ENCODE measurements at places on chromosomes 4 and X. TPM values are rescaled to one million over a fixed set of nuclear protein-coding genes. Genes with fewer than 3 reads are reported as not detected.

The CSAG3 gene
- not detected for total RNA-seq

The IL9R gene
- total RNA-seq, result not detected

The DRP2 gene
- total RNA-seq, result not detected

The KIAA1210 gene
- not detected for total RNA-seq

The TRMT10A gene
- 3.5 TPM for total RNA-seq

The CEP135 gene
- total RNA-seq, result 2.4 TPM

The TKTL2 gene
- not detected for total RNA-seq

The SPANXC gene
- not detected for total RNA-seq

The UCHL1 gene
- 7.9 TPM for total RNA-seq

The PRR32 gene
- 0.57 TPM for total RNA-seq

The FOXO4 gene
- 52.7 TPM for total RNA-seq

The RAB41 gene
- not detected for total RNA-seq

The ANKRD50 gene
- total RNA-seq, result 6.5 TPM

DNA sequence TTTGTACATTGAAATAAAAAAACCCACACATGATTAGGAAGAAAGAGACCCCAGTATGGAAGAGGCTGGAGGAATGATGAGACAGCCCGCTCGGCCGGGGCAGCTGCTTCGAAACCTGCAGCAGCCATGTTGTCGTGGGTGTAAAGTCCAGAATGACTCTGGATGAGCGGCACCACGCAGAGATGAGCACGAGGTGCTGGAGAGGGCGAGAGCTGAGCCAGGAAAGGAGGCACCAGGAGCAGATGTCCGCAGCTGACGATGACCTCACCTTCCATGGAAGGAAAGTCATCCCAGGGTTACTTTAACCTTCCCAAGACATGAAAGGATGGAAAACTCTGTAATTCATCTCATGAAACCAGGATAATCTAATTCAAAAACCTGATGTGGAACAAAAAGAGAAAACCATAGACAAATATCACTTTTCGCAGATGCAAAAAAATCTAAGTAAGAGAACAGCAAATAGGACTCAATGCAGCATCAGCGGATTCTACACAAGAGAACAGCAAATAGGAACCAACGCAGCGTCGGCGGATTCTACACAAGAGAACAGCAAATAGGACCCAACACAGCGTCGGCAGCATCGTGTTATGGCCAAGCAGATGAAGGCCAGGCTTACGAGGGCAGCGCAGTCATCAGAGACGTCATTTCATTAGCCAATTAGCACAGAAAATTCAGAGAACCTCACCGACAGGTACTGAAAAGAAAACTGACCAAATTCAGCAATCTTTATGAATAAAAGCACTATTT, 25.9 kb upstream of the SPON2 start:
- DNase-seq, result peak; percentile 44

DNA sequence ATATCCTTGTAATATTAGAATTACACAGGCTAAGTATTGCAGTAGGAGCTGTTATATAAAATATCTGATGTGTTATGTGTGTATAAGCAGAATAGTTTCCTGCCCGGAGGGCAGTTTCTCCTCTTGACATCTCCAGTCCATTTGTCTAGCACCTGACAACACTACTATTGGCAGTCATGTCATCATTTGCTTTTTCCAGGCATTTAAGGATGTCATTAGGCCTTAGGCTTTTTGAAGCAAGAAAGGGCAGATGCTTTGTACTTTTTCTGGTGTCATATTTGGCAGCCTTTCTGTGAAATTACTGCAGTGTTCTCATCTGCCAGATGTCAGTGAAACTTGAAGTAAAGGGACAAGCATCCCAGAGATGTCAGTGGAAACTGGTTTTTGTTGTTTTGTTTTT, 2017.6 kb upstream of the IGFBP7 start:
- DNase-seq, result no peak

DNA sequence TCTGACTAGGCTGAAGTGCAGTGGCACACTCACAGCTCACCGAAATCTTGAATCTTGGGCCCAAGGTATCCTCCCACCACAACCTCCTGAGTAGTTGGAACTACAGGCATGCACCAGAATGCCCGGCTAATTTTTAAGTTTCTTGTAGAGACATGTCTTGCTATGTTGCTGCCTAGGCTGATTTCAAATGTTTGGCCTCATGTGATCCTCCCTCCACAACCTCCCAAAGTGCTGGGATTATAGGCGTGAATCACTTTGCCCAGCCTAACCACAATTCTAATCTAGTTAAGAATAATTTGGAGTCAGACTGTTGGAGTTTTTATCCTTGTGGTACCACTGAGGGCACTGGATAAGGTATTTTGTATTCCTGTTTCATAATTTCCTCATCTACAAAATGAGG, 317.5 kb upstream of the AGA start:
- DNase-seq, result no peak

DNA sequence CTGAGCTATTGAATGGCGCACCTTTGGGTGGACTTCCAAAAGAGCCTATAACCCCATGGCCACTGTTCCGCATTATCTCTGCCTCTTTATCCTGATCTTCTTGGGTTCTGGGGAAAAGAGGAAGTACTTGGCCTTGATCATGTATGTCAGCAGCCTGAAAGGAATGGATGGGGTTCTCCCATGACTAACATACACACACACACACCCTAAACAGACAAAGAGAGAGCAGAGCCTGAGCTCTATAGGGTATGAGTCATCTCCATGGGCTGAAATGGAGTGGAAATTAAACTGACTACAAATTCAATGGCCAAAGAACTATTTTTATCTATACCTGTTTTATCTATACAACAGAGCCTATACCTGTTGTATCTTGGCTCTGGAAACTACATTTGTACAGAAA, 141.5 kb upstream of the MTMR8 start:
- DNase-seq, result no peak

- DNase-seq, result no peak
Observed at GRCh38 chr4:95833711-95834194, 6.1 kb upstream of the PDHA2 start.

DNA sequence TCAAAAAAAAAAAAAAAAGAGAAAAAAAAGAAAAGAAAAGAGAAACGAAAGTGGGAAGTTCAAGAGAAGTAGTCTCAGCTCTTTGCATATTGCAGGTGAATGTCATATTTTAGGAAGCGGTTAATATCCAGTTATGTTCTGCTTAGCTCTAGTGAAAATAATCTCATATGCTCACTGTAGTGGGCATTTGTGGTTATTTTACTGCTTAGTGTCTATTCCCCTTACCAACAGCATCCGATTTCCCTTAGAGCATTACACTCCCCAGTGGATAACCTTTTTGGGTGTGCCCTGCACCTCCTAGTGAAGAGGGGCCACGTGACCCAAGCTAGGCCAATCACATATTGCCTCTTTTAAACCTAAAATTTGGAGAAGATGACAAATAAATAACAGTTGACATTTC, 111.2 kb upstream of the ZNF827 start:
- DNase-seq, result no peak

DNA sequence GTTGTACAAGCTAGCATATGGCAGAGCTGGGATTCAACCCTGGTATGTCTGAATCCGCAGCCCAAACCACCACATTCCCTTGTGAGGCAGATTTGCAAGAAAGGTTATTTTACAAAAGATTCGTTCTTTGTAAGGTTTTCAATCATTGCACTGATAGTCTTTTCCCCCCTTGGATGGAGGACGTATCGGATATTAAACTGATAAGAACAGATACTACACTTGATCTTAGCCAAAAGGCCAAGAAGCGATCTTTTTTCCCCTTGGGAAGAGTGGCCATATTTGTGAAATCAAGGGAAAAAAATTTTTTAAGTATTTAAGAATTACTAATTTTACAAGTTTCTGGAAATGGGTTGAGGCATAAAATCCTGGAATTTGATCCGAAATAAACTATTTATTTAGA, 34.4 kb upstream of the MSMO1 start:
- DNase-seq, result no peak

- no peak for DNase-seq
Observed at GRCh38 chrX:38437093-38437492, 84.7 kb downstream of the OTC start.

DNA sequence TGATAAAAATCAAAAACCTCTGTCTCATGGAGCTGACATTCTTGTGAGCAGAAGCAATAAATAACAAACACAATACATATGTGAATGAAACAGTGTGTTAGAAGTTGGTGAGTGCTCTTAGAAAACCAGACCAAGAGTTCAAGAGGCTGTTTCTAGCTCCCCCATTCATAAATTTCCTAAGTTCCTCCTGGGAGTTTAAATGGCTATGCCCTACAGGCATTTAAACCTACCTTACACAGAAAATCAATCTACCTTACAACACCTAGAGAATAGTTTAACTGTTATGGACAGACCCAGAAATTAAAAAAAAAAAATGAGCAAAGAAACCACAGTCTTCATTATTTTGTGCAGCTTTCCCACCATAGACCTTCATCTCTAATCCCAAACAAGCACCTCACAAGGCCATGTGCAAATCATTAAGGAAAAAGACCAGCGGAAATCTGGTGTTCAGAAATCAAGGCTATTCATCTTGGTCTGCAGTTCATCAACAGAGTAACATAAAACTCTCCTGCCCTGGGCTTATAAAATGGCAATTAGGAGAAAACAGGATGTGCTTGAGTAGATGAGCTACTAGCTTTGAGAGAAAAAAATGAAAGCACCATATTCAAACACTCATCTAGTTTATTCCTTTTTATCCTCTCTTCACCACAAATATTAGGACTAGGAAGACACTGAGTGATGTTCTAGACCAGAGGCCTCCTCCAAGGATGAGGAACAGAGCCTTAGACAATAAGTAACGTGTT, 147.2 kb downstream of the SHROOM3 start:
- no peak for DNase-seq

DNA sequence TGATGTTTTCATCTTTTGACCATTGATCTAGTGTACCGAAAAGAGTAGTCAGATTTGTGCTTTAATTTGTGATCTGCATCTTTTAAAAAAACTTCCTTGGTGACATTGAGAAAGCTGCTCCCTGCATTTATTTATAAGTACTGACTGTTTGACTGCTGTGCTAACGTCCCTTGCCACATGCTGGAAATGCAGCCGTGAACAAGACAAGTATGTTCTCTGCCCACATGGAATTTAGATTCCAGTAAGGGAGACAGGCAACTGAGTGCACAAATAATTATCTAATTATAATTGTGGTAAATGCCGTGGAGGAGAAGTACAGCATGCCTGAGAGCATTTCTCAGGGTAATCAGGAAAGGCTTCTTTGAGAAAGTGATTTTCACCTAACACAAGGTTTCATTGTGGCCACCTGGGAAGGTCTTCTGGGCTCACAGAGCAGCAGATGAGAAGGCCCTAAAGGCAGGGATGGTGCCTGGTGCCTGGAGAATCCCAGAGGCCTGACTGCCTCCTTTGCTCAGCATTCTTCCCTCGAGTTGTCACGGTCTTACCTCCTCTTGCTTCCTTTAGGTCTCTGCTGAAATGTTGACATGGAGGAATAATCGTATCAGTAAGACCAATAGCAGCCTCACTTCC, 55.8 kb downstream of the PTTG2 start:
- no peak for DNase-seq

GRCh38 chrX:1430451-1430850, 22.3 kb downstream of the ASMTL start:
- DNase-seq, result no peak

GRCh38 chr4:48243429-48243828, 26.2 kb downstream of the TEC start:
- no peak for DNase-seq

DNA sequence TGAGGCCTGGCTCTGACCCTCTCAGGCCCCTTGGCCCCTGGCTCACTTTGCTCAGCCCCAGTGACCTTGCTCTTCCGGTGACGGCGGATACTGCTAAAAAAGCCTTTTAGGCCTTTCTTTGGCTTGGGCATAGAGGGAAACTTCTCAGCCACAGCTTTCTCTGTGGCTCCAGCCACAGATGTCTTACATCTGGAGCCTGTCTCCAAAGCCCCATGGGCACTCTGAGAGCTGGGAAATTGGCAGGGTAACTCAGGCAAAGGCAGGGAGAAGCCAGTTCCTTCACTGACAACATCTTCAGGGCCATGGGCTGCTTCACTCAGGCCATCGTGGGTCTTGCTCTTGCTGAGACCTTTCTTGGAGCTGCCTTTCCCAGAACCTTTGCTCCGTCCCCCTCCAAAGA, 12.8 kb downstream of the AMER1 start:
- no peak for DNase-seq

GRCh38 chrX:48787505-48788443, 1.4 kb downstream of the GATA1 start:
- no peak for DNase-seq

DNA sequence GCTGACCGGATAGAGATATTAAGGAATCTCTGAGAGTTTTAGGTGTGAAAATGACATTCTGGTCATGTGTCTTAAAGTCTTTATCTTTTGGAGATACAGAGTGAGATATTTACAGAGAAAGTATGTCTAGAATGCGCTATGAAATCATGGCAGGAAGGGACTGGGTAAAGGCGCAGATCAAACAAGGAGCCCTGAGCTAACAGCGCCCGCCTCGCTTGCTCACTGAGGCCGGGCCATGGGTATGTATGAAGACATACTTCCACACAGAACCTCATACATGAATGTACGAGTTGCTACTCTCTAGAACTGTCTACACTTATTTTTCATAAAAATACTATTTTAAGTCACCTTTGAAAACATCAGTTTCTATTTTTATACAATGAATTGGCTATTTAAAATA, 20.0 kb downstream of the FAM53A start:
- no peak for DNase-seq

All from Right ventricle myocardium inferior (tissue), 1 donor.